ENCODE measurements at places on chromosomes 11 and 22. TPM values are rescaled to one million over a fixed set of nuclear protein-coding genes. Genes with fewer than 3 reads are reported as not detected.
A peak's percentile ranks its signal among the peaks of the same experiment; 100 is the strongest.

PRCP gene
- 26.5 TPM for total RNA-seq

ZNRF3 gene
- 1.0 TPM for total RNA-seq

SLC6A5 gene
- not detected for total RNA-seq

DNA sequence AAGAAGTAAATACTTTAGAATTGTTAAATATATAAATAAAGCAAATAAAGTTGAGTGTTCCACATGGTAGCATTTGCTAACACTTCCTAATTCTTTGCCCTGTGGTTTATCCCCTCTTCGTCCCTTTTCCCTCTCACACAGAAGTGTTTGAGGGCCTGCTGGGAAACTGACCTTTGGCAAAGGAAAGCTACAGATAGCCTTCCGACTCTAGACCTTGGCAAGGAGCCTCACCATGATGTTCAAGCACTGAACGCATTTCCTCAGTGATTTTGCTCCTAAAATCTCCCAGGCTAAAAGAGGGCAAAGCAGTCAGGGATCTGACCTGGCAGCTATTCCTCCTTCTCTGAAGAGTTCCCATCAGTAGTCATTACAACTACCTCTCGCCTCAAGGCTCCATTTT, 52.5 kb upstream of the HORMAD2 start:
- H3K4me1 ChIP-seq, result no peaks in the 10 kb centered on the region
- H3K27me3 ChIP-seq, result no peaks in the 10 kb centered on the region
- no peak overlapping the region for H3K4me3 ChIP-seq

GRCh38 chr11:109309153-109309552, 112.8 kb upstream of the C11orf87 start:
- H3K36me3 ChIP-seq, result no peaks in the 10 kb centered on the region
- H3K27me3 ChIP-seq, result no peaks in the 10 kb centered on the region
- H3K4me3 ChIP-seq, result no peak overlapping the region
- no peak for DNase-seq
- no peaks in the 10 kb centered on the region for H3K4me1 ChIP-seq
- H3K27ac ChIP-seq, result no peak overlapping the region

DNA sequence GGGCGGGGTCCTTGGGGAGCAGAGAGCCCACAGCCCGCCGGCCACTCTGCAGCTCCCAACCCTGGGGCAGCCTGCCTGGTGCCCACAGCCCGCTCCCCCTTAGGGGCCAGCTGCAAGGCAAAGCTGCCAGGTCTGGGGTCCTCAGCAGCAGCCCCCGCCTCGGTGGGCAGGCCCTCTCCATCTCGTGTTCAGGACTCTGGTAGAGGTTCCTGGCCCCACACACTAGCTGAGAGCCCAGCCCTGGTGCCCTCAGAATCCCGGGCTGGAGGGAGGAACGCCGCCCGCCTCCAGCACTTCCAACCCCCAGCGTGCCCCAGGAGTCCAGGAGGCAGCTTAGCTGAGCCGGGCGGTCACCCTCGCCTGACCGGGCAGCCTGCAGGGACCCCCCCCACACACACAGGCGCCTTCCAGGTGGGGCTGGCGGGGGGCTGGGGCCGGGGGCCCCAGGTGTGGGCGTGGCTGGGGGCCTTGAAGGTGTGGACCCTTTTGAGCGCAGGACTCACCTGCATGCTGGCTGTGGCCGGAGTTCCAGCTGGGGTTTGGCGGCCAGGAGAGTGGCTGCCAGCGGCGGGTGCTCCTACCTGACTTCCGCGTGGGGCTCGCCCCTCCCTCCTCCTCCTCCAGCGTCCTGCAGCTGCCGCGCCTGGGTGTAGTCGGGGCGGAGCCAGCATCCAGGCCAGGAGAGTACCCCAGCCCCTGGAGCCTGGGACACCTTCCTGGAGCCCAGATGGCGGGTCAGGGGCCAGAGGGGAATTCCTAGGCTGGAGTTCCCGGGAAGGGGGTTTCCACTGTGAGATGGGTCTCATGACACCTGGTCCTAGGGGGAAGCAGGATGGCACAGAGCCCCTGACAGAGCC, at the start of gene ANO9:
Gene ANO9, minus strand, starts transcription at position 594 of the 857 bp plus-strand sequence. Its CDS starts 85 bp downstream, at position 509.
- DNase-seq, result peak; percentile 67
- peak within 1 kb of the TSS; percentile 50 for H3K4me3 ChIP-seq
- peaks cover 32% of the 10 kb centered on the region for H3K4me1 ChIP-seq
- H3K27ac ChIP-seq, result peak within 1 kb of the TSS; percentile 51
